NCI-H1436 treated with DMSO at 0.1 percent for 48 hours (cell line): ENCODE measurements at places on chromosomes 5 and 9.

DNA sequence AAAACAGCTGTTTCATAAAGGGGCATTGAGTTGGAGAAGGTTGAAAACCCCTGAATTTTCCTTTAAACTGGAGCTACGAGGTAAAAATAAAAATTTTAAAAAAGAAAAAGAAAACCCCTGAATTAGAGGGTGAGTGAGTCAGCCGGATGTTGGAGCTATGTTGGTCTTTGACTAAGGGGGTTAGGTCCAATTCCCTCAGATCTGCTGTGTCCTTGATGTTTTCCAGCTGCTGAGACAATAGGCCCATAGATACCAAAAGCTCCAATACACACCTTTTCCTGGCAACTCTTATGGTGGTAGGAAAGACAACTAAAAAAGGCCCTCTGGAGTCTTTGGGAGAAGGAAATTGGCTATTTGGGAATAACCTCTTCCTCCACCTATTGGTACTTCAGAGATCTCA lies 79.4 kb upstream of the SAP30L start:
- no peak for DNase-seq

DNA sequence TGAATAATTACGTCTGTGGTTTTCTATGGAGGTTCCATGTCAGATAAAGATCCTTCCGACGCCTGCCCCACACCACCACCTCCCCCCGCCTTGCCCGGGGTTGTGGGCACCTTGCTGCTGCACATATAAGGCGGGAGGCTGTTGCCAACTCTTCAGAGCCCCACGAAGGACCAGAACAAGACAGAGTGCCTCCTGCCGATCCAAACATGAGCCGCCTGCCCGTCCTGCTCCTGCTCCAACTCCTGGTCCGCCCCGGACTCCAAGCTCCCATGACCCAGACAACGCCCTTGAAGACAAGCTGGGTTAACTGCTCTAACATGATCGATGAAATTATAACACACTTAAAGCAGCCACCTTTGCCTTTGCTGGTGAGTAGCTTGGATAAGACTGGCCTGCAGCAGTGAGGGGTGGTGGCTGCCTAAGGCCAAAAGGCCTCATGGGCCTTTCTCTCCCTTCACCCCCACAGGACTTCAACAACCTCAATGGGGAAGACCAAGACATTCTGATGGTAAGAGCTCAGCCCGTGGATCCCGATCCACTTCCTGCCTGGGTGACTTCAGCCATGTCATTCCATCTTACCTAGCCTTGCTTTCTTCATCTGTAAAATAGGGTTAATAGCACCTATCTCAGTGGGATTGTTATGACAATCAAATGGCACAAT lies at the start of gene IL3:
Gene IL3 (plus strand): TSS at position 155 of the 661 bp plus-strand sequence. CDS start 52 bp downstream, at position 207.
- no peak for DNase-seq

DNA sequence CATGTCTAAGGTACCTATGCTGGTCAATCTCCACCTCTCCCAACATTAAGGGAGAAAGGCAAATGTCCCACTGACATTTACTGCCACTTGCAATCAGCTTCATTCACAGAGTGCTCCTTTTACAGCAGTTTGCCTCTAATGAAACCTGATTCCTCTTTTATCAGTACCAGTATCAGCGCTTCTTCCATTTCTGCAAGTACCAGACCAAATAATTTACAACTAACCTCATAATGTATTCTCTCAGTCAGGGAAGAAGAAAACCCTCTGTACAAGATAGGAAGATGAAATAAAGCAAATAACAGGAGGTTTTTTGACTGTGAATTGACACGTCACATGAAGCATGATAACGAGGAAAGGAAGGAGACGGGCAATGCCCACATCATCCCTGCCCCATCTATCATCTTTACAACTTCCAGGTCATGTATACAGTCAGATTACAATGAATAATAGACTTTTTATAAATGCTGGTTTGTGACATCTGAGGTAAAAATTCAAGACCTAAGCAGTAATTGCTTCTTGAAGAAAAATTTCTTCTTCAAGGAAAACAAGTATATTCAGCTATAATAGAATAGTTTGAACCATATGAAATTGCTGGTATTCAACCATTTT lies 21.9 kb downstream of the ABITRAM start:
- DNase-seq: no peak

- no peak for DNase-seq
Observed at GRCh38 chr5:143213851-143214363, 189.6 kb downstream of the NR3C1 start.

DNA sequence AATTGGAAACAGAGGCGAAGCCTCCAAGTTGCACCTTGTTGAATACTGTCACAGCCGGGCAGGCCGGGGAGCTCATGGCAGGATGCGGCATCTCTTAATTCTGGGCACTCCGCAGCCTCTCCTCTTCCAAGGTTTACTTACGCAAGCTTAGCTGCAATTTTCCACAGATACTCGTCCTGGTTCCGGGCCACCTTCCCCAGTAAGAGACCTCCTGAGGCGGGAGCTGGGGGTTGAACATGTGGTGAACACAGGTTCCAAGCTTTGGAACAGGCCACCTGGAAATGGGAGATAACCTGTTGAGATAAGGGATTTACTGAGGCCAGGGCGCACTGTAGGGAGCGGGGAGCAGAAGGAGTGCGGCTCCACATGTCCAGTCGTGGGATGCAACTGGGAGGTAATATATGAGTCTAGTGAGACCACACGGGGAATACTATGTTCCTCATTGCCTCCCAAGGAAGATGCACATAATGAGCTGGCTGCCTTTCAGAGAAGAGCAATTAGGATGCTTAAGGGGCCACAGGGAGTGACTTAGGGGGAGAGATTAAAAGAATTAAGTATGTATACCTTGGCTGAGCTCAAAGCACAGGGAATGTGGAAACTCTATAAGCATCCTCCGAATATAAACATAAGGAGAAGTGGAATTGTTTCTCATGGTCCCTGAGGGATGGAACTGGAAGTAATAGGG lies 335.2 kb downstream of the CWC27 start:
- DNase-seq: no peak

DNA sequence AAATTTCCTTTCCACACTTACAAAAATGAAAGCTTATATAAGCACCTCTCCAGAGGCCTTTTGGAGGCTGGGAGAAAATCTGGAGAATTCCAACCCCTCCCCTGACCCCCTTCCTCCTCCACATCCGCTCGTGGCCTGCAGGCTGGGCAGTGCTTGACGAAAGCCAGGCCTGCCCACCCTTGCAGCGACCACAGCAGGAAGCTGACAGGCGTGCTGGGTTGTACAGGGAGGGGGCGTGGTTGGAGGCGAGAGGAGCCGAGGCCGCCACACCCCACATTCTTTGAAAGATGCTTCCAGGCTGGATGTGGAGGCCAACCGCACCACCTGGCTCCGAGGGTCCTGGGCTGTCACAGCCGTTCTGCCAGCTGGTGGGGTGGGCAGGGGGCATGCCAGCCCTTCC lies 47.8 kb upstream of the IER5L start:
- no peak for DNase-seq

DNA sequence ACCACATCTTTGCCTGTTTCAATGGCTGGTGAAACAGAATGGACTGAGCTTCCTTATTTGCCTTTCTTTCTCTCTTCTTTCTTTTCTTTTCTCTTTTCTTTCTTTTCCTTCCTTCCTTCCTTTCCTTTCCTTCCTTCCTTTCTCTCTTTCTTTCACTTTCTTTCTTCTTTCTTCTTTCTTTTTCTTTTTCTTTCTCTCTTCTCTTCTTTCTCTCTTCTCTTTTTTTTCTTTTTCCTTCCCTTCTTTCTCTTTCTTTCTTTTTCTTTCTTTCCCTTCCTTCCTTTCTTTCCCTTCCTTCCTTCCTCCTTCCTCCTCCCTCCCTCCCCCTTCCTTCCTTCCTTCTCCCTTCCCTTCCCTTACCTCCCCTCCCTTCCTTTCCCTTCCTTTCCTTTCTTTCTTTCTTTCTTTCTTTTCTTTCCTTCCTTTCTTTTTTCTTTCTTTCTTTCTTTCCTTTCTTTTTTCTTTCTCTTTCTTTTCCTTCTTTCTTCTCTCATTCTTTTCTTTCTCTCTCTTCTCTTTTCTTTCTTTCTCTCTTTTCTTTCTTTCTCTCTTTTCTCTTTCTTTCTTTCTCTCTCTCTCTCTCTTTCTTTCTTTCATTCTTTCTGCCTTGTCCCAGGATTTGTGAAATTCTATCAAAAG lies 50.1 kb upstream of the MCTP1 start:
- no peak for DNase-seq

- DNase-seq: no peak
Observed at GRCh38 chr5:3027185-3027865, 275.8 kb upstream of the IRX2 start.

DNA sequence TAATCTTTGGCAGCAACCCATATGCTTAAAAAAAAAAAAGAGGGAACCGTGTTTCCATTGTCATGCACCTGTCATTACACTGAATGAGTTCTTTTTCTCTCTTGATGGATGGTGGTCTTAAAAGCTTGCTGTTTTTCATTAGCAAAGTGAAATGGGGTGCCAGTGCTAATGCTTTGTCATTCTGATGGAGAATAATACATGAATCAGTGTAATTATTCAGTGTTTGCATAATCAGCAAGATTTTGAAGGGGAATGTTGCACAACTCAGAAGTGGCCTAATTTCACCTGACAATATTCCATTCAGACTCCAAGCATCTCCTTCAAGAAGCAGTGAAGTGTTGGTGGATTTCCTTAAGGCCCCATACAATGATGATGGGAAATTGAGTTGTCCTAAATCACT lies 38.1 kb downstream of the MAP1B start:
- DNase-seq: no peak

GRCh38 chr5:29642601-29643000 lies 1550.9 kb upstream of the CDH6 start:
- no peak for DNase-seq

GRCh38 chr9:18255747-18256146 lies 218.2 kb upstream of the ADAMTSL1 start:
- DNase-seq: no peak

GRCh38 chr5:166083183-166083959 lies 2208.1 kb upstream of the WWC1 start:
- DNase-seq: no peak

DNA sequence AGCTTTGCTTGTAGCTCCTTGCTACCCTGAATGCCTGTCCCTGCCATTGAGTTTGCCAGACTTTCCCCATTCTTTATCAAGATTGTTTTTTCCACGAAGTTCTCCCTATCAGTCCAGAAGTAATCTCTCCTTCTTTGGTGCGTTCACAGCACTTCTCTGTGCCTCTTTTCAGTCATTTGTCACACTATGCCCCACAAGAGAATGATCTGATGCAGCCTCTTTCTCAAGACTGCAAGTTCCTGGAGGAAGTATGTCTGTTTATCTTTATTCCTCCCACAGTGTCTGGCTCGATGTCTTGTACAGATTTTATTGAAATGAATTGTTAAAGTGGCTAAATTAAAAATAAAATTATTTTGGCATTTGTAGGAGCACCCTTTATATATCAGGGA lies 99.3 kb downstream of the CCDC192 start:
- no peak for DNase-seq

- no peak for DNase-seq
Observed at GRCh38 chr5:133382661-133383579, 229.4 kb downstream of the FSTL4 start.

DNA sequence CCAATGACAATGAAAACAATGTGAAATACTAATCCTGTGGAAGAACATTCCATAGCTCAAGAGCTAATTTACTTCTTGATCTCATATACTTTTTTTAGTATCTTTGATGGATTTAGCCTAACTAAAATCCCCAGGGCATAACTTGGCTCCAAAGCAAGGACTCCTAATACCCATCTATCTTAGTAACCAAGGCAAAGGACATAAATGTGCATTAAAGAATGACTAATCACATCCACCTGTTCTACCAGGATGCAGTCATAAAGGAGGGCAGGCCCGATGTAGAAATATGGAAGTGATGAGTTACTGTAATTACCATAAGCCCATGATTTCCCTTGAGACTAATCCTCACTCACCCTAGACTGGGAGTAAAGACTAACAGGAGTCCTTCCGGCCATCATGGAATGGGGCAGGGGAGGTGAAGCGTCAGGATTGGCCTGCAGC lies 56.9 kb downstream of the KIF24 start:
- no peak for DNase-seq

GRCh38 chr5:80008995-80009765 lies 18.1 kb upstream of the MTX3 start:
- no peak for DNase-seq

DNA sequence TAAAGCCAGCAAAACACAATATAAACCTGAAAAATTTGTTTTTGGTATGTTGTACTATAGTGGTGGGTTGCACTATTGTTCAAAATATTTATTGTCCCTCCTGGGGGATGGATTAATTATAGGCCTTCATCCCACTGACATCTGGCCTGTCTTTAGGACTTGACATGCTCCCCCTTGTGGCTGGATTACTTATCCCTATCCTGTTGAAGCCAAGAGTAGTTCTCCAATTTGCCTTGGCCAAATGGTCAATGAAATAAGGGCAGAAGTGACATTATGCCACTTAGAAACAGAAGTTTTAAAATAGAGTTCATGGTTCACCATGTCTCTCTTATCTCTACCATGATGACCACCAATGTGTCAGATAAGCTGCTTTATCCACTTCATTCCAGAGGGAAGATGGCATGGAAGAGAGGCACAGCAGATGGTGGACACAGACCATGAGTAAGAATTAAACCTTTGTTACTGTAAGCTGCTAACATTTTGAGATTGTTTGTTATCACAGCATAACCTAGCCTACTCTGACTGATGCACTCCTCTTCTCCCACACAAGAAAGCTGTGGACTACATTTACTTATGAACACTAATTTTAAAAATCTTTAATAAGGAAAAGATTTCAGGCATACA lies 29.2 kb upstream of the ARHGEF28 start:
- DNase-seq: no peak

DNA sequence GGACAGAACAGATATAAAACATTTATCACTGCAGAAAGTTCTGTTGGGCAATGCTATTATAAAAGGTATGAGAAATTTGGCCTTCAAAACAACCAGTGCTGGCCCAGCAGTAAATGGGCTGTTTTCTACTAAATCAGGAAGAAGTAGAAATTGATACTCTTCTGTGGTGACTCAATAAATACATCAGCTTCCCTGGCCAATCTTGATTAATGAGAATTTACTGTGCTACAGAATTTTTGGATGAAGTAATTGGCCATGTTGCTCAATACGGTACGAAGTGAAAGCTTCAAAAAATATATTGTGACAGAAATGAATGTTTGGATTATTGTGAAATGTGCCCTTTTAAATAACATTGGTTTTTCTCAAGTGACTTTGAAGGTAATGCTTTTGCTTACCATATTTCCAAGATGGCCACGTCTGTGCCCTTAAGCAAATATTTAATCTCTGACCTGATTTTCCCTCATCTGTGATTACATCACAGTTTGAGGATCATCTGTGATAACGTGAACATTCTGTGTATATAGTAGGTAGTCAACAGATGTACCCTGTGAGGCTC lies 4.2 kb downstream of the DNAJA1 start:
- no peak for DNase-seq
